ENCODE measurements at places on chromosomes 3 and 15.

DNA sequence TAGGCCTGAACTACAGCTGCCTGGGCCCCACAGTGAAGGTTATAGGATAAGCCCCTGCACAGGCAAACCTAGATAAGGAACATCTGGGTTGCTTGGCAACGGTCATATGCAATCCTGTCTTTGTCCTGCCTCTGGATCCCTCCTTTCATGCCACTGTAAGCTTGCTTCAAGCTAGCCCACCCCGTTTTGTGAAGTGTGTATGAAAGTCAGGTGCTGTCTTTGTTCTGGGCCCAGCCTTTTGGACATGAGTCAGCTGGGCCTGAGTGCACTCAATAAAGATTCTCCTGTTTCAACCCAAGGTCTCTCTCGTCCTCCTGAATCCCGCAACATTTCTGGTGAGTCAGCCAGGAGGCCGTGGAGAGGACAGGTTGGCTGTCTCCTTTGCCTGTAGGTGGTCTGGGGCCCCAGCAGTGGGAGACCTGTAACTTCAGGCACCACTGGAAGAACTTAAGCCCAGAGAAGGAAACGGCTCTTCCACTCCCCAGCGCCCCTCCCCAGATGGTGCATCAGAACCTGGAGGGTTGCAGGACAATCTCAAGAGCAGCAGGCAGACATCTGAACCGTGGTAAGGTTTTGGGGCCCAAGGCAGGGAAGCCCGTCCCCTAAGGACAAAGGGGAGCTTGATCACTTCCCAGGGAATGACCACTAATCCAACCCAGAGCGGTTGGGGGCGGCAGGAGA, 8.3 kb upstream of the SLC9C1 start:
- DNase-seq: no peak
- no peak overlapping the region for H3K27ac ChIP-seq
- no peaks in the 10 kb centered on the region for H3K27me3 ChIP-seq
- H3K4me3 ChIP-seq: no peak overlapping the region
- peaks cover 21% of the 10 kb centered on the region for H3K4me1 ChIP-seq

DNA sequence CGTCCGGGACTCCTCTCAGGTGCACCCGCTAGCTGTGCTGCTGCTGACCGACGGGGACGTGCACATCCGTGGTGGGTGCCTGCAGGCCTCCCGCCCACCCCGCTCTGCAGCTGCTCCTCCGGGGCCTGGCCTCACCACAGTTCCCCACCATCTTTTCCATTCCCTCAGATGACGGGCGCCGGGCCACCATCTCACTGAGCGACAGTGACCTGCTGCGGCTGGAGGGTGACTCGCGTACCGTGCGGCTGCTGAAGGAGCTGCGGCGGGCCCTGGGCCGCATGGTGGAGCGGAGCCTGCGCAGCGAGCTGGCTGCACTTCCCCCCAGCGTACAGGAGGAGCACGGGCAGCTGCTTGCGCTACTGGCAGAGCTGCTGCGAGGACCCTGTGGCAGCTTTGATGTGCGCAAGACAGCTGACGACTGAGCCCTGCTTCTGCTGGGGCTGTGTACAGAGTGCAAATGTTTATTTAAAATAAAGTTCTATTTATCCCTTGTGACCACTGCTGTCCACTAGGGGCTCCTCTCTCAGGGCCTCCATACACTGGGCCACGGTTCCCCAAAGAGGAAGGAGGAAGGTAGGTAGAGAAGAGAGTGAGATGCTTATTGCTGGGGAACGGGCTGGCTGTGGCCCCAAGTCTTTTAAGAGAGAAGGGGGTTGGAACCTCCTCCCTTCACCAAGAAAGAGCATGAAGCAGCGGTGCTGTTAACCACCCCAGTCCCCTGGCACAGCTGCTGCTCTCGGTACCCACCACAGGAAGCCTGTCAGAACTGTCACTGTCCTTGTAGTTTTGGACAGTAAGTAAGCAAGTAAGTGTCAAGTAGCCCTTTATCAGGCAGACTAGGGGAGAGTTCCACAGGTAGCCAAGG, 47.0 kb downstream of the DHX30 start:
- H3K27me3 ChIP-seq: no peaks in the 10 kb centered on the region
- H3K36me3 ChIP-seq: peaks cover 52% of the 10 kb centered on the region

GRCh38 chr3:7565574-7565973, 704.7 kb downstream of the GRM7 start:
- no peak overlapping the region for H3K4me3 ChIP-seq
- H3K27ac ChIP-seq: no peak overlapping the region
- DNase-seq: no peak
- no peaks in the 10 kb centered on the region for H3K36me3 ChIP-seq

DNA sequence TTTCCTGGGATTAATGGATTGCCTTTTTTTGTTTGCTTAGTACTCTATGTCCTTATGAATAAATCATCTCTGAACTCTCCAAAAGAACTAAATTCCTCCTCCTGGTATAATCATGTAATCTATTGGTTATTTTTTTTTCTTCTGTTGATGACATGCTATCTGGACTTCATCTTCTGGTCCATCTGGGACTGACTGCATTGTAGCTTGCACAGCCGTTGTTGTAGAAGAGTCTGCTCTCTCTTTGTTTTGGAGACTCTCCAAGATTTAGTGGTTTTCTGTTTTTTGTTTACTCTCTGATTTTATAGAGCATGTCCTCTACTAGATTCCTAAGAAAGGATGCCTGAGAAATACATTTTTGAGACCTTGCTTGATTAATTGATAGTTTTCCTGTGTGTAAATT, 19.1 kb downstream of the IREB2 start:
- no peak for DNase-seq
- H3K36me3 ChIP-seq: peaks cover 15% of the 10 kb centered on the region
- H3K4me1 ChIP-seq: peaks cover 64% of the 10 kb centered on the region
- no peak overlapping the region for H3K4me3 ChIP-seq

Data from activated T-helper 2 cell treated with anti-CD3 and anti-CD28 coated beads, Interferon-gamma antibody, Interleukin-2, Interleukin-4, amounts not matched to agents 10 μg/mL and 5 μg/mL and 100 μg/mL, durations not matched to agents 14 hours and 24 hours and 36 hours (primary cell).